Left kidney (tissue), 8 donors: ENCODE measurements at places on chromosomes 7 and 10. TPM values are rescaled to one million over a fixed set of nuclear protein-coding genes. Genes with fewer than 3 reads are reported as not detected.

- DNase-seq = no peak
Measured at GRCh38 chr7:77217474-77218185, 18.0 kb upstream of the FGL2 start.

GRCh38 chr7:27746978-27747377, 7.0 kb downstream of the TAX1BP1 start:
- no peak for DNase-seq

DNA sequence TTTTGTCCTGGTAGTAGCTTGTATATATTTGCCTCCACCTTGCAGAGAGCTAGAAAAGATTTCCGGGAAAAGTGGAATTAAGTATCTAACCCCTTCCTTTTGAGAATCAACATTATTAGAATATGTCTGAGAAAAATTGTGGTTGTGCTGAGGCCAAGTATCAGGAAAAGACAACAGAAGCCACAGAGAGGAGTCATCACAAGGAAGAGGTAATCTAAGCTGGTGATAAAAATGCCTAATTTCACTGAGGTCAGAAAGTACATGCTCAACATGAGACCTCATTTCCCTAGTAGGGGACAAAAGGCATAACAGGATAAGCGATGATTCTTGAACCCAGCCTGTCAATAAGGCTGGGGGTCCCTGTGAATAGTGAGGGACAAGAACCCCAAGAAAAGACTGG, 97.0 kb upstream of the PDE1C start:
- DNase-seq = no peak

DNA sequence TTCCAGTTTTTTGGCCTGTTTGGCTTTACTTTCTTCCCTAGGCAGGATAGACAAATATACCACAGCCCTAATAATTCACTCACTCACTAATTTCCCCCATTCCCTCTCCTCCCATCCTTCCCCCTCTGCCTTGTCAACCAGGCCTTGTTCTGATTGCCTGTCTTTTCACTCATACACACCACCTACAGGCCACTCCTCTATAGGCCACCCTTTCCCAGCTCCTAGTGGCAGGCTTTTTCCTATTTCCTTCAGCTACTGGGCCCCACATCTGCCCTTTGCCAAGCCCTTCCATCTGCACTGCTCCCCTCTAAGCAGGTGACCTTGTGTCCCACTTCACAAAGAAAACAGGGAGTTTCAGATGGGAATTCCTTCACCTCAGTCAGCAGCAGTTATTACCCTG, 59.8 kb upstream of the MSRB2 start:
- no peak for DNase-seq

GRCh38 chr7:105151152-105151551, 137.1 kb downstream of the KMT2E start:
- DNase-seq = no peak

- DNase-seq = no peak
Measured at GRCh38 chr7:91434836-91435235, 170.6 kb downstream of the FZD1 start.

GRCh38 chr10:6065835-6066234, 3.7 kb upstream of the IL2RA start:
- DNase-seq = no peak

GRCh38 chr7:19470031-19470430, 238.8 kb downstream of the POLR1F start:
- DNase-seq = no peak

DNA sequence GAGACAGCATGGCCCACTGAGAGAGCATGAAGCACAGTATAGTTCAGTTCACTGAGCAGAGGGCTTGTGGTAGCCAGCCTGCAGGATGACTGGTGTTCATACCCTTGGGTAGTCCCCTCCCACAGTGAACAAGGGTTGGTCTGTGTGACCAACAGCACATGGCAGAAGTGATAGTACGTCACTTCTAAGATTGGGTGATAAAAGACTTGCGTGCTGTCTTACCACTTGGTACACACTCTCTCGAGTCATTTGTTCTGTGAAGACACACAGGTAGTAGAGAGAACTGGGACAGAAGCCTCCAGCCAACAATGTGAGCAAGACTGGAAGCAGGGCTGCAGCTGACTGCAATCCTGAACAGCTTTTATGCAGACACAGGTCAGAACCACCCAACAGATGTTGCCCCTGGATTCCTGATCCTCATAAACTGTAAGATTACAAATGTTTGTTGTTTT, 14.6 kb downstream of the EPC1 start:
- no peak for DNase-seq

DNA sequence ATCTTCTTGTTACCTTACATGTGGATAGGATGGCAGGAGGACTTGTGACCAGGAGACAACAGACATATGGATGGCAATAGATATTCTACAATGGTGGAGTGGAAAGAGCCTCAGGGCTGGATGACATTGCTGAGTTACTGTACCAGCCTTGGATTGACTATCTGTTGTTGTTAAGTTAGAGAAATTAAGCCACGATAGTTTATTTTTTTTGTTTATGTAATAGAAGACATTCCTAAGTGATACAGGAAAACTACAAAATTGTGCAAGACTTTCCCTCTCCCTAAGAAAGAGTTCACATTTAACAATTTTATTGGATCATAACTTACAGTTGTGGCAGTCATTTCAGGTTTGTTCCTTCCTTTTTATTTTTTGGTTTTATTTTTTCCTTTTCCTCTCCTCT, 230.7 kb upstream of the CACNA2D1 start:
- no peak for DNase-seq

DNA sequence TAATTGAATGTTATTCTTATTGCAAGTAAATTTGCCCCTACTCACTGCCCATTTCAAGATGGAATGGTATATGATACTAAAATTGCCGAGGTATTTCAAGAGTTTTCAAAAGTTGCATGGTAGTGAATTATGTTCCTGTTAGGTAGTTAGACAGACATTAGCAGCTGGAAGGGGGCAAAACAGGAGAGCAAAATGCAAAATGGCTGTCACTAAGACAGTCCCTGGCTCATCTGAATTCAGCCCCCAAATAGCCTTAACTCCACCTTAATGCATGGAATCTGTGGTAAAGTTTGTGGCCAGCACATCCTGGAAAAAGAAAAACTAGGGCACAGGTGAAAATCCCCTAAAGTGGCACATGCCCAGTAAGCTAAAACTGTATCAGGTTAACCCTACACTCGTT, 894.9 kb downstream of the NXPH1 start:
- no peak for DNase-seq

- DNase-seq = no peak
Measured at GRCh38 chr7:42596737-42597136, 315.1 kb downstream of the C7orf25 start.

DNA sequence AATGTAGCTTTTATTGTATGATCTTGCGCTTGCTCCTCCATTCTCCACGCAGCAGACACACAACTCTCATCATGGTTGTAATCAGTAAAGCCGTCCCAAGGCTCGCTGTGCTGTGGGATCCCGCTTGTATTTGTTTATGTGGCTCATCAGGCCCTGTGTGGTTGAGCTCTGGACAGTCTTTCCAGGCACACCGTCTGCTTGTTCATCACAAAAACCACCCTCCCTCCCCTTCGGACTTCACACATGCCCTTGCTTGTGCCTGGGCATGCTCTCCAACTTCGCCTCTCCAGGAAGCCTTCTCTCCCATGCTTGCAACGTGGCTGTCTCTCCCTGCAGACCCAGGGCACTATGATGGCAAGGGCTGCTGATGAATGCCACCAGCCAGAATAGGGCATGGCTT, 62.4 kb downstream of the HK1 start:
- DNase-seq = no peak

GRCh38 chr7:17331891-17332501, 33.5 kb downstream of the AHR start:
- no peak for DNase-seq

DNA sequence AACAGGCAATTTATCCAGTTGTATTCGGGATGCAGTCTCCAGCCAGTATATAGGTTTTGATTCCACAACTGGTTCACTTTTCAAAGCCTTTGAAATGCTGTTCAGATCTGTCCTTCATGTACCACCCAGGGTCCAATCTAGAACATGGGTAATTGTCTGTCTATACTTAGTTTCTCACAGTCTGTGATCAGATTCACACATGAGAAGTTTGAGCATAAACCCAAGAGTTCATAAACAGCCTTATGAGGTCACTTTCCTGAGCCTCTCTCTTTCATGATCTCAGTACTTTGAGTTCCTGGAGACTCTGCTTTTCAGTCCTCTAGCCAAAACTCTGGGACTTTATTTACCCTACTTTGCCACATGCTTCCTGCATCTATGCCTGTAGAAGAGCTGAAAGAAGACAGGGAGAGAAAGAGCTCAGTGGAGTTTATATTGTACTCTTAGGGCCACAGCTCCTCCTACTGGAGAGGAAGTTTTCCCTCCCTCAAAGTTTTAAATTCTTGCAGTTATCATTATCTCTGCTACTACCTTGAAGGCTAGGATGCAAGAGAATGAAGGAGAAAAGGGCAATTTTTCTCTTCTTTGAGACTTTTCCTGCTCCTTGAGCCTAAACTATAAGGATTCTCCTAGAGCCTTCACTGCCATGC, 172.0 kb downstream of the ZEB1 start:
- DNase-seq = no peak

GRCh38 chr7:148110097-148110868, 480.3 kb upstream of the C7orf33 start:
- no peak for DNase-seq

- DNase-seq = peak; percentile 38
Measured at GRCh38 chr7:79272066-79272669, 181.3 kb downstream of the MAGI2 start.

- DNase-seq = no peak
Measured at GRCh38 chr7:156140447-156140846, 328.2 kb upstream of the SHH start.

DNA sequence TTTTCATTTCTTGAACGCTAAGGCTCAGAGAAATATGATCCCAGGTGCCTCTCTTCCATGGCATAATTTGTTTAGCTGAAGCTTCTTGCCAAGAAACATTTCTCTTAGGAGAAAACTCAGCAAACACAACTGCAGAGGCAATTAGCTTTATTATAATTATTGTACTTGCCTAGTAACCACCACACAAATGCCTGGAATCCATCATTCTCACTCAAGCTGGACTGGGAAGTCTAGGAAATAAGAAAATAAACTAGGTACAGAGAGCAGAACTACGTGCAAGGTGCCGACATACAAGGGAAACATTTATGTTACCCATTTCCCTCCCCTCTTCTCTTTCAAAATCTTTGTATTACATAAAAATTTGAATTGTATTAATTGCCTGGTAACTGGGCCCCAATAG, 15.1 kb downstream of the SLC35B4 start:
- no peak for DNase-seq

- no peak for DNase-seq
Measured at GRCh38 chr10:132593389-132593788, 55.8 kb downstream of the INPP5A start.

- DNase-seq = no peak
Measured at GRCh38 chr7:32871624-32872371, 19.8 kb downstream of the KBTBD2 start.

GRCh38 chr10:119518176-119518575, 24.3 kb downstream of the RGS10 start:
- DNase-seq = no peak

ZNF438 gene
- 9.3 TPM for polyA plus RNA-seq

MYL10 gene
- 0.37 TPM for polyA plus RNA-seq

USP6NL gene
- polyA plus RNA-seq = 30.0 TPM

ACTR3C gene
- 9.7 TPM for polyA plus RNA-seq

ELOVL3 gene
- 2.9 TPM for polyA plus RNA-seq

HOGA1 gene
- polyA plus RNA-seq = 49.0 TPM

SLC29A3 gene
- polyA plus RNA-seq = 7.0 TPM

TRPV6 gene
- 12.3 TPM for polyA plus RNA-seq

ACTA2 gene
- 158 TPM for polyA plus RNA-seq

INTS15 gene
- 41.2 TPM for polyA plus RNA-seq

SBDS gene
- 116 TPM for polyA plus RNA-seq

LIPM gene
- polyA plus RNA-seq = not detected

IFIT1B gene
- 0.15 TPM for polyA plus RNA-seq
